T-helper 2 cell (primary cell): ENCODE measurements at places on chromosomes 12 and 14.

DNA sequence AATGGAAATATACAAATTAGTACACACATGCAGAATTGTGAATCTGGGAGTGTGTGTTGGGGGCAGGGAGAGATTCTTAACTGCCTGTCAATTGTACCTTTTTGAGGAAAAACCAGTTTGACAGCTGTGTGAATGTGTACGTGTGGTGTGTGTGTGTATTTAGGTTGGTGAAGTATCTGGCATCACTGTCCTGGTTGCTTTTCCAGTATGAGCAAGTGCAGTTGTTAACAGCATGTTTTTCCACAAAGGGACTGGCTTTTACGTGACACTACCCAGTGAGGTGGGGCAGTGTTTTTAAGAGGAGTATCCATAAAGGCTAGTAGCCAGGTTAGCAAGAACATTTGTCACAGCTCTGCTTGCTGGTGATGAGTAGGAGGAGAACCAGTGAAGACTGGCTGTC is 56.1 kb downstream of the DAAM1 start:
- no peak for DNase-seq

GRCh38 chr12:94187361-94187760 is 39.0 kb downstream of the PLXNC1 start:
- DNase-seq, result no peak

DNA sequence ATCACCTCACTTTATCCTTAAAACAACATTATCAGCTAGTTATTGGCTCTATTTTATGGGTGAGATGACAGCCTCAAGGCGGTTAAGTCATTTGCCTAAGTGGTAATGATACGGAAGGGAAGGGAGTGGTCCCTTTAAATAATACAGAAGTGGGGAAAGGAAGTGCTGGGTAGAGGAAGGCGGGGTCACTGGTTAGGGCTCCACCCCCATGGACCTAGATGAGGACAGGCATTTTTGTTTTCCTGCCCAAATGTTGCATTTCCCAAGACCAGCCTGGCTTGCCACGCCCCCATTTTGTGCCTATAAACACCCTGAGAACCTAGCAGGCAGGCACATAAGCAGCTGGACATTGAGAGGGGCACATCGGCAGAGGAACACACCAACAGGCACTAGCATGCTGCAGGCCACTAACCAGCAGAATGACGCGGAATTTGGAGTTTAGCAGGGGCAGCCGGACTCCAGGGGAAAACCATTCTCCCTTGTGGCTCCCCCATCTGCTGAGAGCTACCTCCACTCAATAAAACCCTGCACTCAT is 100.9 kb downstream of the EPS8 start:
- no peak for DNase-seq

DNA sequence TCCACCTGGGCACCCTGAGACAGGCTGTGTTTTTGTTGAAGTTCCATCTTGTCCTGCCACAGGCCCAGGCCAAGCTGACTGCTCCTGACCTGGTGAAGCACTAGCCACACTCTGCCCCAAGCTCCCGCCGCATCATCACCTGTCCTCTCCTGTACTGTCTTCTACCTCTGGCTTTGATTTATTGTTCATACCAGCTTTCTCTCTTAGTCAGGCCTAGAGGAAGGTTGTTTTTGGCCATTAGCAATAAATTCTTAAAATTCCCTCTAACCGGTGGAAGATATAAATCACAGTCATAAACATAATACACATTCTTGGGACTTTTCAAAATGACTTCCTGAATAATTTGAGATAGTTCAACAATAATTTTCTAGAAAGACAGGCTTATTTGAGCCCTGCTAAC is 169.4 kb downstream of the DAD1 start:
- no peak for DNase-seq

DNA sequence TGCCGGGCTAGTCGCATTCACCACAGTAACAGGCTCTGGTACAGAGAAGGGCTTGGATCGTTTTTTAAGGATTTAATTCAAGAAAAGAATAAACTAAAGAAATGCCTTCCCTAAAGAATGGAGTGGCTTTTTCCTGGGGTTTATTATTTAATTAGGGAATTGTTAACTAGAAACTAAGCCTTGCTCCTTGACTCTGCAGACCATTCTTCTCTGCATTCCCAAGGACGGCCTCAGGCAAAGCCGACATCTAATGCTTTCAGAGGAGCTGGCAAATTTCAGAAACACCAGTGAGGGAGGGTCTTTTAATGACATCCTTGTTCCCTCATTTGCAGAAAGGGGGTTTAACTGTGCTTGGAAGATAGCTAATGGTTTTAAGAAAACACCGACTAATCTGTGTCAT is 174.0 kb downstream of the EGLN3 start:
- DNase-seq, result no peak

- DNase-seq, result no peak
These were observed 34.1 kb upstream of the FZD10 start for GRCh38 chr12:130127912-130128789.

- no peak for DNase-seq
These were observed 661.0 kb downstream of the RPS29 start for GRCh38 chr14:48925184-48925583.

DNA sequence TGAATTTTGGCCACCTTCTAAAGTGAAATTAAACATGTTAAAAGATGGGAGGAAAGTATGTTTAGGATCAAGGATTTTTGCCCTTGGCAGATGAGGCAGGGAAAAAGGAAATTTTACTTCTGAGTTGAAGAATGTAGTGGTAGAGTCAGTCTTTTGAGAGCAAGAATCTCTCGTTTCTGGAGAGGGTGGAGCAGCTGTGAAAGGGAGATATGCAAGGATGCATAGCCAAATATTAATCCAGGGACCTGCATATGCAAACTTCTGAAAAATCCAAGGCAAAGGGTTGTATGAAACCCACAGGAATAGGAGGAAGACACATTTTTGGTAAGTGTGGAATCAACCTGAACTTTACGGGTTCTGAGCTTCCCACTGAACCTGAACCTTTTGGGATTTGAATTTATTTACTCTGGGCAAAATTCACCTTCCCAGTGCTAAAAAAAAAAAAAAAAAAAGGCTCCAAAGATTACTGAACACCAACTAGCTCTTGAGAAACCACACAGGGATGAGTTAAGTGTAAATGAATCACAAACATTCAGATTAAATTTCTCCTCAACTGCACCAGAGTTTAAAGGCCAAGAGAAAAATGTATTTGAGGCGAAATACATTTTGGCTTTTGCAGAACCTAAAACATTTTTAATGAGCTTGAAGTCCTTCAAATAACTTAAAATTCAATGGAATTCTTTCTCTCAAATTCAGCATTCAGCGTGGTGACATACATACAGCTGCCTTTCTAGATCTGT is 187.1 kb upstream of the CDKN3 start:
- no peak for DNase-seq

- DNase-seq, result no peak
These were observed 56.9 kb downstream of the MAP4K5 start for GRCh38 chr14:50475460-50475859.

DNA sequence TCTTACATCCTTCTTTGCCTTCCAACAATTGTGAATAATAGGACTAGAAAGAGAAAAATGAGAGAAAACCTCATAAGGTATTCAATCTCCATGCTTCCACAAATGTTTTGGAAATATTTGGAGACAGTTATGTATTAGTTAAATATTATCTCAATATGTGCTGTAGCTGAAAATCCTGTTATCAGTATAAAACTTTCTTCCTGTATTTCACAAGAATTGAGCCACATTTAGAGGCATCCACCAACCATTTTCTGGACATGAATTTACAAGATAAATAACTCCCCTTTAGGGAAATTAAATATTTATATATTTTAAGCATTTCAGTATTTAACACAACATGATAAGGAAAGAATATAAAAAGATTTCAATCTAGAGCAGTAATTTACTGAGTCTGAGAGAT is 200.3 kb downstream of the GPHN start:
- DNase-seq, result no peak

GRCh38 chr14:90191154-90191553 is 65.2 kb upstream of the PSMC1 start:
- no peak for DNase-seq

- DNase-seq, result no peak
These were observed 1970.2 kb upstream of the FLRT2 start for GRCh38 chr14:83559721-83560120.

GRCh38 chr14:91466192-91466591 is 43.9 kb downstream of the PPP4R3A start:
- DNase-seq, result no peak

DNA sequence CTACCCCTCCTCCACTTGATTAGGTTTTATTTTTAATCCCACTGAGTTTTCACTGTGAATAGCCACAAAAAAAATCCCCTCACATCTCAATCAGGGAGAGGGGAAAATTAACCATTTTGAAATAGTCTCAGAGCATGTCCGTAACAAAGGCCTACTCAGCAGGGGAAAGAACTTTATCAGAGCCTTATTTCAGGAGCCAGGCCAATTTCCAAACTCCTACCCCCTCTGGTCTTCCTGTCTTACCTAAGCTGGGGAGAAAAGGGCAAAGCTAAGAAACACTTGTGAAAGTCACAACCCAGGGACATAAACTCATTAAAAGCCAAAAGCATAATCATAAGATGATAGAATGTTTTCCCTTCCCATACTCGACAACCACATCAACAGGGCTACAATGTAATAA is 260.3 kb upstream of the DIO3 start:
- no peak for DNase-seq

GRCh38 chr12:131795064-131795463 is 33.1 kb upstream of the MMP17 start:
- DNase-seq, result no peak

- no peak for DNase-seq
These were observed 189.9 kb upstream of the CNTN1 start for GRCh38 chr12:40502322-40502721.

GRCh38 chr12:96448300-96448699 is 41.1 kb upstream of the CFAP54 start:
- no peak for DNase-seq

GRCh38 chr12:48583728-48584127 is 13.9 kb upstream of the LALBA start:
- no peak for DNase-seq

DNA sequence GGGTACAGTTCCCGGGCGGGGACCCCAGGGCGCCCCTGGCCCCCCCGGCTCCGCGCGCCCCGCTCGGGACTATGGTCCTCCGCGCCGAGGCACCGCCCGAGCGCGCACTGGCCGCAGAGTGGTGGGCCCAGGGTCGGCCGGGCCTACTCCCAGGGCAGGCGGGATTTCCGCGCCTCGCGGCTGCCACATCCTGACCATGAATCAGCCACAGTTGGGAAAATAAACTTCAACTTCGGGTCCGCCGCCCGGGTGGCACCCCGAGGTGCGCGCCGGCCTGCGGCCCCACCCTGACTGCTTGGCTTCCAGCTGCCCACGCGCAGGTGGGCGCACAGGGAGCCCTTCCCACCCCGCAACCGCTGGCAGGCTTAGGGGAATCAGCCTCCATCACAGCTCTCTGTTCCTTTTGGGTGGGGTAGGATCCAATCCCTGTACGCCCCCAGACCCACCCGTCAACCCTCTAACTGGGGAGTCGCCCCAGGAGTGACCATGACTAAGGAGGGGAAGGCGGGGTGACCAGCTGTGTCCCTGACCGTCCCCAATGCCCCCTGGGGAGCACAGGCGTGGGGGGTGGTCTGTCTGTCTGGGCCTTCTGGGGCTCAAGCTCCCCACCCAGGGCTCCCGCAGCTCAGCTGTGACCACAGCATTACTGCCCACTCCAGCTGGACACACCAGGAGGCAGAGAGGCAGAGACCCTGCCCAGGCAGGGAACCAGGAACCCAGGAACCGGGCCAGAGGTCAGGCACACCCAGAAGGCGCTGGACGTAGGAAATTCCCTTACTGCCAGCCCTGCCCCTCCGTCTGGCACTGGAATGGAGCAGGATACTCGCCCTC is 678 bp downstream of the INF2 start:
- peak; percentile 25 for DNase-seq

- DNase-seq, result no peak
These were observed 21.7 kb upstream of the LRTM2 start for GRCh38 chr12:1798641-1799020.

DNA sequence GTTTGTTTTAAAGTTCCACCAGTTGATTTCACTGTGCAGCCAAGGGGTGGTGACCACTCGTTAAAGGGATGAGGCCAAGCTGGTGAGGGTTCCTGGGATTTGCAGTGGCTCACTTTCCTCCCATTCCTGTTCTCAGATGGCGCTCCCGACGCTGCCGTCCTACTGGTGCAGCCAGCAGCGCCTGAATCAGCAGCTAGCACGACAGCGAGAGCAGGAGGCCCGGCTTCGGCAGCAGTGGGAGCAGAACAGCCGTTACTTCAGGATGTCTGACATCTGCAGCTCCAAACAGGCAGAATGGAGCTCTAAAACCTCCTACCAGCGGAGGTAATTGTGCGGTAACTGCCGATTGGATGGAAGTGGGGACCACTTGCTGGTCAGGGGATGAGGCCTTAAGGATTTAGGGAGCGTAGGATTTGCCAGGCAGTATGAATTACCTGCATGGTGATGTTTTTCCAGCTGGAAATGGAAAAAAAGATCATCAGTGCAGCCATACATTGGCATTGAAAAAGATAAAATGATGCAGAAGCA is 2.9 kb downstream of the TCHP start:
- DNase-seq, result no peak

GRCh38 chr14:50667684-50667995 is 466 bp downstream of the SAV1 start:
- DNase-seq, result no peak

GRCh38 chr12:109192358-109192757 is 76.0 kb downstream of the ACACB start:
- DNase-seq, result no peak

DNA sequence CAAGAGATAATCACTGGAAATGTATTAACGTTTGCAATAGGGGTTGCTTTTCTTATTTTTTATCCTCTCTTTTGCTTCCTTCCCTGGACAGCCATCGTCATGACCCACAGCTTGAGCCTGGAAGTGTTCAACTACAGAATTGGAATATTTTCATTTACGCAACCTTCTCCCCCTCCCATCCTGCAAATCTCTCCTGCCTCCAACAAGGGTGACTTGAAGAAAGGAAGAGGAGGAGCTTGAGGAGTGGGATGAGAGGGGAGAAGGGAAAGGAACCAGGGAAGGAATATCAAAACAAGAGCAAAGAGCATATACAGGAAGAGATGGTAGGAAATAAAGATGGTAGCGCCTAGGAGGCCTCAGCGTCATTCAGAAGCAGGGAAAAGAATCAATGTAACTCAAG is 1.6 kb upstream of the MANSC4 start:
- DNase-seq, result no peak

DNA sequence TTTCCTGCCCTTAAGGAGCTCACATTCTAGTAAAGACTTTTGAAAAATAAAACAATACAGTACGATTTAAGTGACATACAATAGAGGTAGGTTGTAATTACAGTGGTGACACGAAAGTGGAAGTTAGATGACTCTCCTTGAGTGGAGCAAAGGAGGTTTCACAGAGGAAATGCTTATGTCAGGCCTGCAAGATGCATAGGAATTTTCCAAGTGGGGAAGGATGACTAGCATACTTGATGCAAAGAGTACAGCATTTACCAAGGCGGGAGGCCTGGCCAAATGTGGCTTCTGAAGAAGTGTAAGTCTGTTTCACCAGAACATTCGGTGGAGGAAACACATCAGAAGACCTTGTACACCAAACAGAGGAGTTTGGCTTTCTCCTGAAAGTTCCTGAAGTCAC is 55.2 kb downstream of the ERO1A start:
- no peak for DNase-seq

- no peak for DNase-seq
These were observed 15.5 kb downstream of the C14orf132 start for GRCh38 chr14:96054661-96055060.

- peak; percentile 36 for DNase-seq
These were observed 42.5 kb downstream of the CCDC88C start for GRCh38 chr14:91374879-91375702.

- DNase-seq, result no peak
These were observed 54.3 kb downstream of the PEBP1 start for GRCh38 chr12:118190266-118190665.

GRCh38 chr12:103308396-103308795 is 187.4 kb downstream of the C12orf42 start:
- DNase-seq, result no peak
